NCI-H1694 treated with DMSO at 0.1 percent for 48 hours (cell line): ENCODE measurements at places on chromosomes 16 and 17.

DNA sequence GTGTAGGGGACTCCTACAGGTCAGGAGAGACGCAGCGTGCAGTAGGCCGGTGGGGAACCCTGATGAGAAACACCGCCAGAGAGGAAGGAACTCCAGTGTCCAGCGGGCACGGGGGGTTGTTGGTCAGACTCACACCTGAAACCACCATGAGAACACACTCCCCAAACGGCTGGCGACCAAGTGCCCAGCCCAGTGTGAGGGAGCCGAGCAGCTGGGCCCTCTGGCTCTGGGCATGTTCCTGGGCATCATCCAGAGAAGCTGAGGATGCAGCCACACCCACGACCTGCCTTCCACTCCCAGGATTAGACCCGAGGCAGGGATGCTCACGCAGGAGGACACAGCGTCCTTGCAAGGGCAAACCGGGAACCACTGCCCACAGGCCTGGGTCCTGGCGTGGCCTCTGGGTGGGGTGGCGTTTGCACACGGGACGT, 108.3 kb upstream of the ZNF750 start:
- no peak for DNase-seq

- DNase-seq, result no peak
Measured at GRCh38 chr17:60156746-60157145, 7.0 kb downstream of the CA4 start.

DNA sequence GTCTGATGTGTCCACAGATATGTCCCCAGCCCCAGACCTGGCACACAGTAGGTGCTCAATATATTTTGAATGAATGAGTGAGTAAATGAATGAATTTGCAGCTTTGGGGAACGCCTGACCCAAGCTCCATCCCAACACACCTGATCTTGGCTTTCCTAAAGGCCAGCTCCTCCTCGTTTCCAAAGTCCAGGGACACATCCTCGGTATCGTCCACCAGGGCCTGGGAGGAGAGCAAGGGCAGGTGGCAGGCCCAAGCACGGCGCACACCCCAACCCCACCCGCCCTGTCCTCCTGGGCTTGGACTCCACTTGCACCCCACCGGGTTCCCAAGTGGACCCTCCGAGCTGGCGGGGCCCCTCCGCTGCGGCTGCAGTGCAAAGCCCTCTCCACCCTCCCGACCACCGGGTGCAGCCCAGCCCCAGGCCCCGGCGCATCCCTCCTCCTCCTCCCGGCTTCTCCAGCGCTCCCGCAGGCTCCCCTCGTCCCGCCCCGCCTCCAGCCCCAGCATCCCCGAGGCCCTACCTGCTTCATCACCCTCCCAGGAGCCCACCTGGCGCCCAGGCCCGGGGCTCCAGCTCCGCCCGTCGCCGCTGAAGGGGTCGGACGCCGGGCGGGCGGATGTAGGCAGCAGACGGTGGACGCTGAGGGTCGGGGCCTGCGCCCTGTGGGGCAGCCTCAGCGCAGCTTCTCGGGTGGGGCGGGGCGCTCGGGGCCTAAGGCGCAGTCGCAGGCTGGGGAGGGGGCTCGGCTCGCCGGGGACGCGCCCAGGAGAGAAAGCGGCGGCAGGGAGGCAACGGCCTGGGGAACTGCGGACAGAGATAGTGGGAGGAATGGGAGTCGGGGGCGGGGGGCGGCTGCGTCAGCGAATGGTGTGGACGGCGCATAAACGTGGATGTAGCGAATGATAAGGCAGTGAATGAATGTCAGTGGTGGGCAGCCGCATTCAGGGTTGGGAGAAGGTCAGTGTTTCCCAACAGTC, at the start of gene TVP23A:
Gene TVP23A, minus strand, starts transcription at position 832 of the 979 bp plus-strand sequence. Its CDS starts 301 bp downstream, at position 531.
- DNase-seq, result no peak

DNA sequence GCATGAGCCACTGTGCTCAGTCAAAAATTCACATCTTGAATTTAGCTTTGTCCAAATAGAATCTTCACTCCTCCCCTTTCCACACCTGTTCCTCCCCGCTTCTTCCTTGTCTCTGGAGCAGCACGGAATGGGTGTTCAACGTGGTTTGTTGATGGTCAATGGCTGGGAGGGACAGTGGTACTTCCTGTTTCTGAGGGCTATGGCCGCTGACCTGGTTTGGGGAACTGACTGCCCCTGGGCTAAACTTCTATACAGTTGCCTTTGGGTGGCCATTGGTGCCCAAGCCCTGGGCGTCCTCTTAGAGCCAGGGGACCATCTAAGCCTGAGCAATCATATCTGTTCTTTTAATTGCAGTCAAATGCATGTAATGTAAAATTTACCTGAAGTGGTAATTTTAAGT, 19.1 kb upstream of the WFIKKN2 start:
- DNase-seq, result no peak
